ENCODE measurements at places on chromosomes 5 and 9.

DNA sequence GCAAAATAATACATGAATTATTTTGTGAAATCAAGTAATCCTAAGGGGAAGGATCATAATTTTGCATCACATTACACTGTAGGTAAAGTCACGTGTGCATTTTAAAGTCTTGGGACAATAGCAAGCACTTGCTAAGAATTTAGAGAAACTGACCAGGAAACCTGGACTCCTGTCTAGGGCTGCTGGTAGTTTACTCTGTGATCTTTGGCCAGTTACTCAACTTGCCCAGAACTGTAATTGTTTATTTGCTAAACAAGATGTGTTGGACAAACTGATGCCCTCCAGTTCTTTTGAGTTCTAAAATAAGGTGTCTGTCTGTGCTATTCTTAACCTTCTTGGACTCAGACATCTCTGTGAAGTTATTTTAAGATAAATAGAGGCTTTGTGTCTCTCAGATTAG, 594.8 kb upstream of the DMAC1 start:
- DNase-seq, result no peak

GRCh38 chr5:145661737-145662485, 173.2 kb downstream of the PRELID2 start:
- DNase-seq, result no peak

DNA sequence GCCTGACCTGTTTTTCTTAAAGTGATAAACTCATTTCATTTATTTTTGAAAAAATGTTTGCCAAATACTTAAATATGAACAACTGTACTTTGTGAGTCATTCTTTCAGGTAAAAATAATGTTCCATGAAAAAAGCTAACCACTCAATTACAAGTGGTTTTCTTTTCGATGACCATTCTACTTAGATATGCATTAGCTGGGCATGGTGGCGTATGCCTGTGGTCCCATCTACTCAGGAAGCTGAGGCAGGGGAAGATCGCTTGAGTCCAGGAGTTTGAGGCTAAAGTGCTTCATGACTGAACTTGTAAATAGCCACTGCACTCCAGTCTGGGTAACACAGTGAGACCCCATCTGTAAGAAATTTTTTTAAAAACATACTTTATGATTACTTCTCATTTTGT, 4.0 kb upstream of the WDR70 start:
- no peak for DNase-seq

DNA sequence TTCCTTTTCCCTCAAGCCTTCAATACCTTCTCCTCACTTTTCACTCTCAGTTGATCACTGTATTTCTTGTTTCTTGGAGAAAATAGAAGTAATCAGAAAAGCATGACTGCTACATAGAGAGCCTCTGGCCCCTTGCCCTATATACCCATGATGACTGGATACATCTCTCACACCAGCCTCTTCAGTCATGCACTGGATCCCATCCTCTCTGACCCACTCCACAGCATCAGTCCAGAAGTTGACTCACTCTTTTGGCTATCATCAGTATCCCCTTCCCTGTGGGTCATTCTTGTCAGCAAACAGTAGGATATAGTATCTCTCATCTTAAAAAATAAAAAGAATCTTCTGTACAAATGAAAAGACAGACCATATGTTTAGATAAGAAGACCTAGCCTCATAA, 32.9 kb downstream of the PTCD2 start:
- DNase-seq, result no peak

GRCh38 chr5:7245121-7245651, 150.8 kb upstream of the ADCY2 start:
- no peak for DNase-seq

GRCh38 chr5:34611464-34612415, 44.4 kb upstream of the RAI14 start:
- no peak for DNase-seq

- DNase-seq, result no peak
These were observed 17.0 kb upstream of the ARHGAP26 start for GRCh38 chr5:142753116-142753631.

- DNase-seq, result no peak
These were observed 19.6 kb downstream of the ESM1 start for GRCh38 chr5:54965806-54966205.

DNA sequence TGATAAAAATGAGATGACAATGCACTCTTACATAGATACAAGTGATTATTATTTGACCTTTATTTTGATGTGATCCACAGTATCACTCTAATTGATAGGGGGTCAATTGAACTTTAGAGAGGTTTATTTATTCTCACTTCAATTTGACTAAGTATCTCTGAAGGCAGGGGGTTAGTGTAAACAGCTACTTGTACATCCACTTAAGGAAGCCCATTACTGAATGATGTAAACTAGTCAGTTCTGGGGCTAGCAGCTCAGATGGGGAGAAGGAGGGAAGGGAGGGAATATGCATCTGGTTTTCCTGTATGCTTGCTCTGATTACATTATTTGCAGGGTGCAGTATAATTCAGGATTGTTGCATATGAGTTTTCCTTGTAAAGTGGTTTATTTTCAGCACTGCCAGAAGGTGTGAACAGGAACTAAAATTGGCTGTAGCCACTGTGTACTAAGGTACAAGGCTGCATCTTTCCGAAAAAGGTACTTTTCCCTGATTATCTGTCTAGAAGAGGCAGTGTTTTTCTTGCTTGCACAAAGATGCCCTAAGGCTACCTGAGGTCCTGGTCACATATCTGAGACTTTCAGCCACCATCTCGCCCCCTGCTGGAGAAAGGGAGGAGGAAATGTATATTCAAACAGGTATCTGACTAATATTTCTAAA, 51.2 kb downstream of the MRPS27 start:
- DNase-seq, result peak; percentile 1

GRCh38 chr5:56515011-56515410, 281.9 kb upstream of the ANKRD55 start:
- DNase-seq, result no peak

DNA sequence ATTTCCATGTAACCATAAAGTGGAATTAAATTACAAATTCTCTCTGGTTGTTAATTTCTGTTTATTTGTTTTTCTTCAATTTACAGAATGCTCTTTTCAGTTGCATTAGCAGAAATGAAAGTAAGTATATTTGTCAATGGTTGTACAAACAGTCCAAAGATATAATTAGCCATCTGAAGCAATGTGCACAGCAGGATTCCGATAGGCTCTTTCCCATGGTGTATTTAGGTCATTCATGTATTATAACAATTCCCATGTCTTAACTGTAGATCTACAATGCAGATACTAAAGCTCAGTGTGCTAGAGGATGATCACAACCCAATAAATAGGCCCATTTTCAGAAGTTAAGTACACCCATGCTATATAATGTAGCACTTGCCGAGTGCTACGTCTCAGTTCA, 43.8 kb downstream of the RECK start:
- no peak for DNase-seq

GRCh38 chr5:27217155-27217956, 179.0 kb upstream of the CDH9 start:
- DNase-seq, result no peak

DNA sequence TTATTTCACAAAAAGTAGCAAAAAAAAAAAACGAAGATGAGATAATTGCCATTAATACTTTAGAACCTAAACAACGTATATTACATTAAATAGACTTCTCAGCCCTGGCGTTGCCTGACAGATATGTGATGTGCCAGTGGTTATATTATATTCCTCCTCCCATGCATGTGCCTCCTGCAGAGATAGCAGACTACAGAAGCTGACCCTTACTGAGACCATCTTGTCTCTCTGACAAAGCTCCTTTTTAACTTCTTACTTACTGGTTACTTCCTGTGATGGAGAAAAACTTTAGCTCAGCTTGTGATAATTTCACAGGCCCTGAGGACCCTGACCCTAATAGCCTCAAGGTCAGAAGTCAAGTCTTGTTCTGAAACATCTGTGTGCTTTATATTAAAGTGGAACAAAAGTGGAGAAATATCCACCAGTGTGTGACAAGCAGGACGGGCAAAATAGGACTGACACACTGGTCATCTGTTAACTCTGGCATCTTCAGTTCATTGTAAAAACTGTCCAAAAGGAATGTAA, 80.6 kb upstream of the POU5F2 start:
- no peak for DNase-seq

- DNase-seq, result no peak
These were observed 330.5 kb upstream of the EFNA5 start for GRCh38 chr5:108001222-108001621.

GRCh38 chr9:81231011-81231410, 458.3 kb downstream of the TLE1 start:
- DNase-seq, result no peak

DNA sequence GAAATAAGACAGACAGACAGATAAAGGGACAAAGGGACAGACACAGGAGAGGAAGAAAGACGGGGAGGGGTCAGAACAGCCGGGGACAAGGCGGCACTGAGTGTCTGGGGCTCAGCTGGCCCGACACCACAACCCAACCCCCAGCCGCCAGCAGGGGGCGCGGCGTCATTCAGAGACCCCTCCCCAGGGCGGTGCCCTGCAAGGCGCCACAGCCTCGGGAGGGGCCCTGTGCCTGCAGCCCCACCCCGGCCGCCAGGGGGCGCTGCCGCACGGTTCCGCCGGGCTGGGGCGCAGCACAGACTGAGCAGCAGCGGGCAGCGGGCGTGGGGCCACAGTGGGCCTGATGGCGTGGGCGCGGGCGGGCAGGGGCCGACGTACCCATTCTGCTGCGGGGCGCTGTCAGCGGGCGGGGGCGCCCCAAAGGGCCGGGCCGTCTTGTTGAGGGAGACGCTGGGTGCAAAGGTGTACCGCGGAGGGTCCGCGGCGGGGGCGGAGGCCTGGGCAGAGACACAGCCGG, 5.9 kb downstream of the PDLIM7 start:
- no peak for DNase-seq

GRCh38 chr9:114583371-114584155, 4.0 kb upstream of the ATP6V1G1 start:
- DNase-seq, result no peak

DNA sequence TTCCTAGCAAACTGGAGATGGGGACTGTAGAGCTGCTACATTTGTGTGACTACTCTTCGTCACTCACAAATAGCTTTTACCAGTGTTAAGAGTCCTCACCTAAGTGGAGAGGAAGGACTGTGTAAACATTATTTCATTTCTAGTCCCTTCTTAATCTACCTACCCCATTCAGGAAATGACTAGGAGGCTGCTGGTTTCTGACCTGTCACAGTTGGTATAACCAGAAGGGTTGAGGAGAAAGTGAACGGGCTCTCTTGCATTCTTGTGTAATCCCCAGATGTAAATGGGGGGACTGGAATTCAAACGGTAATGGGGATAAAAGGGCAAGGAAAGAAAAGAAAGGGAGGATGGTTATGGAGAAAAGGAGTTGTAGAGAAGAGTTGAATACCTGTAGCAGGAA, 35.4 kb upstream of the BNIP1 start:
- DNase-seq, result no peak

DNA sequence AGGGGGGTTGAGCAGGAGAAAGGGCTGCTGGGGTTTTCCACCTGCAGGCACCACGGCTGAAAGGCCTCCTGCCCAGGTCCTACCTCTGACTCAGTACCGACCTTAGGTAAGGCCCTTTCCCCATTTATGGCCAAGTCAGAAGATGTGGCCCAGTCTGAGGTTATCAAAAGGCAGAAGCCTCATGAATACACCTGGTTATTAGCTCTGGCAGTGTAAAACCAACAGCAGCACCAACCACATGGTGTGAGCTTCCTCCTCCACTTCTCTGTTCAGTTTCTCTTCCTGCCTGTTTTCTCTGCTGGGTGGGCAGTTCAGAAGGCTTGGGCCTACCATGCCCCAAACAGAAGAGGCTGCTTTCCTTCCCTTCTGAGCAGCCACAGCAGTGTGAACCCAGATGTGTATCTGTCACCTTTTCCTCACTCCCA, 86.9 kb downstream of the UGCG start:
- no peak for DNase-seq

- no peak for DNase-seq
These were observed 631.9 kb downstream of the PSAT1 start for GRCh38 chr9:78928625-78929405.

Data from activated CD4-positive, CD25-positive, alpha-beta regulatory T cell (primary cell).